ENCODE measurements at places on chromosomes 12 and 14. TPM values are rescaled to one million over a fixed set of nuclear protein-coding genes. Genes with fewer than 3 reads are reported as not detected.

Gene MYO1A
- under 0.01 TPM for total RNA-seq

DNA sequence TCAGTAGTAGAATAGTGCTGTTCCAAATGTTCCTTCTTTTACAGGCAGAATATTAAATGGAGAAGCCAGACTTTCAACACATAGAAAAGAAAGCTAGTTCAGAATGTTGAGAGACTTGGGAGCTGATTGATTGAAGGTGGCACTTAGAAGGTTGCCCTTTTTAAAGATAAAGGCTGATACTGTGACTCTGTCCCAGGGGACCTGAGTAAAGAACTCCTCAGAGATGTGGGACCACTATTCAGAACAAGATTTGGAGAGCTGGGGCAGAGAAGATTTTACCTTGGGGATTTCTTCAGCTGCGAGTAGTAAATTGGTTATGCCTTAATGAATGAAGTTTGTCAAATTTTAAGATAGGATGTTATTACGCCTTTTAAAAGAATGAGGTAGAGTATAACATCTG is 21.4 kb upstream of the BTG1 start:
- no peak for DNase-seq

Gene FAM181A
- total RNA-seq: not detected

DNA sequence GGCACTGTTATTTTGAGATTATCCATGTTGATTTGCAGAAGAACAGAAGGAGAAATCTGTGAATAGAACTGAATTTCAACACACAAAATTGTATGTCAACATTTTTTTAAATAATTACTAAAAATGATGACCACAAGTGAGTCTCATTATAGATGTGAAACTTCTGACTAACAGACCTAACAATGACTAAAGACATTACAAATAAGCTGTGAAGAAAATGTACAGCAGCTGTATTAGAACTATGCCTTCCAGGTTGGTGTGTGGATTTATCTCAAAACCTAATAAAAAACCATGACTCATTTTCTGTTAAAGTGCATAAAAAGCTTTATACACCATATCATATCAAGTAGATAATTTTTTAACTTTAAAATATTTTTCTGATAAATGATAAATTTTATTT is 22.5 kb upstream of the FOXG1 start:
- peak; percentile 95 for DNase-seq

Data from bronchial epithelial cell (primary cell).